ENCODE measurements at places on chromosomes 2 and 18.

- DNase-seq = no peak
Observed at GRCh38 chr2:169797601-169798000, 1.1 kb upstream of the SSB start.

- DNase-seq = no peak
Observed at GRCh38 chr2:235864733-235865515, 303.3 kb downstream of the GBX2 start.

- DNase-seq = no peak
Observed at GRCh38 chr18:57107140-57107832, 39.6 kb upstream of the BOD1L2 start.

GRCh38 chr18:50360611-50361010 is 14.2 kb upstream of the SKA1 start:
- DNase-seq = no peak

DNA sequence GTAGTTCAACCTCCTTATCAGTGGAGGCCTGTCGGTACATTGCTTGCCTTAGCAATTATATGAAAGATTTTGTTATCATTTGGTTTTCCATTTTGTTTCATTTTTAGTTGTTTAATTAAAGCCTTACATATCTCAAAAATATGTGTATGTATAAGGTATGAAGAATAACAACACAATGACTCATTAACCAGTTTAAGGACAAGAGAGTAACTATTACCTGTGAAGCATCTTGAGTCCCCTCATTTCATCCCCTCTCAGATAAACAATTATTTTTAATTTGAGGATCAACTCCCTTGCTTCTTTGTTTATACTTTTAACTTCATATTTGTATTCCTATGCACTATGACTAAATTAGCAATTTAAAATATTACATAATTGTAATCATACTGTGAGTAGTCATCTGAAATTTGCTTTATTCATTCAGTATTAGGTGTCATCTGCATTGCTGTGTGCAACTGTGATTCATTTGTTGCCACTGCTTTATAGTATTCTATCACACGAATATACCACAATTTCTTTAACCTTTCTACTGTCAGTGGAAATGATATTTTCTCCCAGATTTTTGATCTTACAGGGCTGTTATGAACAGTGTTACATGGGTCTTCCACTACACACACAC is 126.4 kb downstream of the RNF152 start:
- DNase-seq = no peak

DNA sequence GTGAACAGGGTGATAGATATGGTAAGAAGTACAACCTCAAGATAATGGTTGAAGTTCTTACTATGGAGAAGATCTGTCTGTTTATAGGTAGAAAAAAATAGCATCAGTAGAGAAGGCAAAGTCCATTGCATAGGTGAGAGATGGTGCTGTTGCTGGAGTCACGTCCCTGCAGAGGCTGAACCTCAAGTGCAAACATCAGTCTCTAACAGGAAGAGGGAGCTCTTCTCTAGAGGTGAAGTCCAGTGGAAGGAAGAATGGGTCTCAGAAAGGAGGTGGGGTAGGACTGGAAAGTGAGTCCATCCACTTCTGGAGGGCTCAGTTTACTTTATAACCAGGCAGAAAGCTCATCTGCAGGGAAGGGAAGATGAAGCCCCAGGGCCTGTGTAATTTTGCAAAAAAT is 337.7 kb downstream of the MEIS1 start:
- no peak for DNase-seq

- DNase-seq = peak; percentile 91
Observed at GRCh38 chr18:3451183-3451988, 1.4 kb downstream of the TGIF1 start.

GRCh38 chr2:204415406-204416181 is 129.7 kb upstream of the PARD3B start:
- no peak for DNase-seq

GRCh38 chr2:201654616-201655384 is 11.5 kb upstream of the TMEM237 start:
- no peak for DNase-seq

DNA sequence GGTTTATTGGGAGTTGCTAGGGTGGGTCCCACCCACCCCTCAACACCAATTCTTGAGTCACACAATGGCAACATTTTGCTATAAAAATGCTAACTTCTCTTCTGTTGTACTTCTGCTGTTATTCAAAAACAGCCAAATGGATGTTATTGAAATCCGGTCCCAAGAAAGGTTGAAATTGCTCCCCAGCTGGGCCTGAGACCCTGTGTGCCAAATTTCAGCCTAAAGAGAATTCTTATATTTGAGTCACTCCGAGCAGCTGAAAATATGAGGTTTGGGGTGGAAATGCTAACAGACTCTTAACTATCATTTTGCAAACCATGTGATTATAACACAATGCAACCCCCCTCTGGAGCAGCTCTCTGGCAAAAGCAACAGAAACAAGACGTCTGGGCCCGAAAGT is 27.0 kb upstream of the ACVR1 start:
- DNase-seq = no peak

GRCh38 chr2:76808732-76809131 is 713.4 kb downstream of the LRRTM4 start:
- DNase-seq = no peak

DNA sequence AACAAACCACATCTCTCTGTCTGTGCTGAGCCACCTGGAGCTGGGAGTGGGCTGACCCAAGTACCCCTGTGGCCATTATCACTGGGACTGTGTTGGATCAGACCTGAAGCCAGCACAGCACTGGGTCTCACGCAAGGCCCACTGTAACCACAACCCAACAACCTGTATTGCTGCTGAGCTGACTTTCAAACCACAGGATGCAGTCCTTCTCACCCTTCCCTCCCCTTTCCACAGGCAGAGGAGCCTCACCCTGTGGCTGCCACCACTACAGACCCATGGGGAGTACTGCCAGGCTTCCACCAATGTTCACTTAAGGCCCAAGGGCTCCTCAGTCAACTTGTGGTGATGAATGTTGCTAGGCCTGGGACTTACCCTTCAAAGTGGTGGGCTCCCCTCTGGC is 135.7 kb downstream of the DIS3L2 start:
- DNase-seq = no peak

- no peak for DNase-seq
Observed at GRCh38 chr2:237092920-237093781, 7.5 kb downstream of the COPS8 start.

GRCh38 chr2:175626796-175627195 is 375.3 kb downstream of the LNPK start:
- no peak for DNase-seq

DNA sequence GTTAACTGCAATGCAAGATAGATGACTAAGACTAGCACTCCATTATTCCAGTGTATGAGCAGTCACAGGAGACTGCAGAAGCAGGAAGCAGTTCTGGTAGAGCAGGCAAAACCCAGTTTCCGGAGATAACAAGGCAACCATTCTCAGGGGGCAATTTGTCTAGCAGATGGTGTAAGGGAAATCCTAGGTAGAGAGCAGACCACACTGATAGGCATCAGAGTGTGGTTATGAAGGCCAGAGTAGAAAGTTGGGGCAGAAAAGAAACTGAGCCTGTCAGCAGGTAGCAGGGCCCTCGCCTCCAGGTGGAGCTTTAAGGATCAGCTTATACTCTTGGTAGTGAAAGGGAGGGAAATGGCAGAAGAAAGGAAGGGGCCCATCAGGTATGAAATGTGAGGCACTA is 164.4 kb downstream of the PDE11A start:
- no peak for DNase-seq

DNA sequence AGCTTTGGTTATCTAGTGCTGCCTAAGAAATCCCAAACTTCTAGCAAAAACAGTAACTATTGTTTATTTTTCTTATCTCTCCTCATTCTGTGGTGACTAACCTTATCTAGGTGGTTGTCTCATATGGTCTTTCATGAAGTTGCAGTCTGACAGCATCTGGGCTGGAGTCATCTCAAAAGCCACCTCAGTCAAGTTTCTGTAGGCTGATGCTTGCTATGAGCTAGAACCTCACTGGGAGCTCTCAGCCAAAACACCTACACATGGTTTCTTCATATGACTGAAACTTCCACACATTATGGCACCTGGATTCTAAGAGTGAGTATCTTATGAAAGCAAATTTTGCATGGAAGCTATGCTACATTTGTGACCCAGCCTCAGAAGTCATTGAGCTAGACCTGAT is 596.4 kb upstream of the VRK2 start:
- DNase-seq = no peak

- no peak for DNase-seq
Observed at GRCh38 chr2:10243926-10244270, 58.8 kb upstream of the HPCAL1 start.

DNA sequence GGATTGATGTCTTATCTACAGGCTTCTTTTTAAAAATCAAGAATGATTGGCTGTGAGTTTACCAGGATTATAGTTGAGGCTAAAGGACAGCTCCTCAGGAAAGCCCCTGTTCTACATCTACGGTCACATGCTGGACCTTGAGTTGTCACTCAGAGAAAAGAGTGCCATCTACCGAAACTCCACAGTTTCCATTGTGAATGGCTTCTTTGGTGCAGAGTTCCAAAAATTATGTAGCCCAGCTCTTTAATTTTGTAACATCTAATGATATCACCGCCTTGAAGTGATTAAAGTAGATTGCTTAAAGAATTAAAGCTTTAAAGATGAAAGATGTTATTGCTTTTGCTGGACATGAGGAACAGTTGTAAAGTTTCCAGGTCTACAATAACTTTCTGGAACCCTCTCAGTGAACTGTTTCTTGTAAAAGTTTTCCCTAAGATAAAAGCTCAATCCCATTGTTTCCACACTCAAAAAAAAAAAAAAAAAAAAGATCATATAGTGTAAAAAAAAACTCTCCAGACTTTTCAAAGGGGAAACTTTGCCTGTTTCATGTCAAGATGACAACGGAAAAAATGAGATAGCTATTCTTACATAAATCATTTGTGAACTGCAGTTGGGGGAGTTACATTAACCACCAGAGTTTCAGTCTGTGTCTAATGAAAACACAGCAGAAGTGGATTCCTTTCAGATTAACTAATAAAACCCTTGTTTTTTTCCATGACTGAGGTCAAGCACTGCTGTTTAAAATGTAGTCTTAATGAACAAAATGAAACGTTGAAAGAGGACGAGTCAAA is 4.3 kb downstream of the COL3A1 start:
- no peak for DNase-seq

DNA sequence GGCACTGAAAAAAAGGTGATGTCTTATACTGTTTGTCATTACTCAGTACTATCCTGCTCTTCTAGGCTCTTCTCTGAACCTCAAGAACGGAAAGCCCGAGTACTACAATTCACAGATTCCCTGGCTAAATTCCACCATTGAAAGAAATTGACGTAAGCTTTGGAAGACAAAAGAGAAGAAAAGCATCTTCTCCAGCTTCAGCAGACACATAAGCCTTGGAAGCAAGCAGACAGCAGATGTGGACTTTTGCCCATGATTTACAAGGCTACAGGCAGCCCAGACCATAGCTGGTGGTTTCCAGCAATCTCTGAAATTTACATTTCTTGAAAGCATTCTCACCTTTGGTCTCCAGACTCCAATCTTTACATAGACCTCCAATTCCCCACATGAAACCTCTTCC is 289.0 kb downstream of the C1D start:
- DNase-seq = no peak

DNA sequence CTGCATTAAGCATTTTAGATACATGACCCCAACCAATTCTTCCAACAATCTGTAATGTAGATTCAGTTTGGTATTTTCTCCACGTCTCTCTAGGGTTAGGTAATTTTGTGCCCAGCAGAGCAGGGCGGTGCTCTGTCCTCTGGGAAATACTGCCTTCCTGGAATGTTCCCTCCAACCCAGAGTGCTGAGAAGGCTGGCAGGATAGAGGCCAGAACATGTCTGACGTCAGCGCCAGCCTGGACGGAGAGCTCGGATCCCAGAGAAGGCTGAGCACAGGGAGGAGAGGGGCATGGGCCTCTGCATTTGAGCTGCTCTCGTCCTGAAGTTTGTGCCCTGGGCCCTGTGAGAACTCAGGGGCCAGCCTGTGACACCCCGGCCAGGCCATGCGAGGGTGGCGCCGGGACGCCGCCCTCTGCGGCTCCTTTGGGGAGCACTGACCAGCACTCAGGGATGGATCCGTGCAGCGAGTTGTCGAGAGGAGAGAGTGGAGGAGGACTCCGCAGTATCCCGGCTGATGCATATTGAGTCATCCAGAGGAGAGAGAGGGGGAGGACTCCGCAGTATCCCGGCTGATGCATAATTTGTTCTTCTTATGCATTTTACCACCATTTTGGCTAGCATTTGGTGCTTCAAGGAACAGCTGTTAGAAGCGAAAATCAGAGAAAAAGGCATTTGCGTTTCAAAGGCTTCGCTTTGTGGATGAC is 80.0 kb upstream of the PXDN start:
- DNase-seq = no peak

GRCh38 chr2:215847718-215848117 is 165.6 kb downstream of the MREG start:
- no peak for DNase-seq

DNA sequence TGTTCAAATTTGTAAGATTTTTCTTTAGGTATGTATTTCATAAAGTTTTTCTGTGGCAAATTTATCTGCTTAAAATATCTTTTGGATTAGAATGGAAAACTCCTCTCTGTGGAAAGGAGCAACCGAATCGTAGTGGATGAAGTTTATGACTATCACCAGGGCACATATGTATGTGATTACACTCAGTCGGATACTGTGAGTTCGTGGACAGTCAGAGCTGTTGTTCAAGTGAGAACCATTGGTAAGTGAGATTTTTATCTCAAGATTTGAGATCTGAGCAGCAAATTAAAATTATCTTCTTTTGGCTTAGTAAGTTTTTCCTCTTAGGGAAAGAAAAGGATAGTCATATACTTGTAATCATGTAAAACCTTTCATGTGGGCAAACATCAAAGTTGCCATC is 14.2 kb downstream of the IL18RAP start:
- no peak for DNase-seq

- DNase-seq = no peak
Observed at GRCh38 chr2:224142397-224143312, 103.6 kb upstream of the SERPINE2 start.

DNA sequence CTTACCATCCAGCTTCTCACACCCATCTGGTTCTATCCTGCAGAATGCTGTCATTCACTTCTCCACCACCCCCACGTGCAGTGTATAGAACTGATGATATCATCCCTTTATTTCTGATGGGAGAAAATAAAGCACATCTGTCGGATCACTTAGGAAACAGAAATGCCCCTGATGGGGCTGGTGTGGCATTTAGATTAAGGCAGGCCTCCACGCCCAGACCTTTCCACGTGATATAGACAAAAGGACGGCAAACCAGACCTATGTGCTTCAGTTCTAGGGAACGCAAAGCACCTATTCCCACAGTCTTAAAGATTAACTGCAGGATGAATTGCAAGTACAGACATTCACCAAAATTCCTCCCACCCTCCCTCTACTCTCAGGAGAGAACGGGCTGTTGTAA is 27.6 kb upstream of the CABLES1 start:
- no peak for DNase-seq

DNA sequence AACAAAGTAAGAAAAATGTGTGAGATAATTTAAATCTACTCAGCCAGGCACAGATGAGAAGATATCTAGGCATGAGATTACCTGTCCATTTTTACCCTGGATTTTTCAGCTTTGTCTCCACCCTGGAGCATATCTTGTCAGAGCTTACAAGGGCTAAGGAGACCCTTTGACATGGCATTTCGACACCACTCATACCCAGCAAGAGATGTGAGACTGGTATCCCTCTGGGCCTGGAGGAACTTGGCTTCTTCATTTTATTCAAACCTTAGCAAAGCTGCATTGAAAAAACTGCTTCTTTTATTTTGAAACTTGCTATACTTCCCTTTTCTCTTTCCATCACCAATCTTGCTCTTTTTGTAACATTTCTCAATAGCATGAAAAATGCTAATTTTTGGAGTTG is 194.9 kb upstream of the HNMT start:
- DNase-seq = no peak
